Stomach (tissue), 19 donors: ENCODE measurements at places on chromosomes 11 and 22. TPM values are rescaled to one million over a fixed set of nuclear protein-coding genes. Genes with fewer than 3 reads are reported as not detected.

GRCh38 chr11:95704865-95705264 is 84.7 kb downstream of the FAM76B start:
- H3K4me3 ChIP-seq = no peak overlapping the region
- H3K36me3 ChIP-seq = no peaks in the 10 kb centered on the region
- no peaks in the 10 kb centered on the region for H3K27me3 ChIP-seq
- H3K4me1 ChIP-seq = peaks cover 12% of the 10 kb centered on the region

DNA sequence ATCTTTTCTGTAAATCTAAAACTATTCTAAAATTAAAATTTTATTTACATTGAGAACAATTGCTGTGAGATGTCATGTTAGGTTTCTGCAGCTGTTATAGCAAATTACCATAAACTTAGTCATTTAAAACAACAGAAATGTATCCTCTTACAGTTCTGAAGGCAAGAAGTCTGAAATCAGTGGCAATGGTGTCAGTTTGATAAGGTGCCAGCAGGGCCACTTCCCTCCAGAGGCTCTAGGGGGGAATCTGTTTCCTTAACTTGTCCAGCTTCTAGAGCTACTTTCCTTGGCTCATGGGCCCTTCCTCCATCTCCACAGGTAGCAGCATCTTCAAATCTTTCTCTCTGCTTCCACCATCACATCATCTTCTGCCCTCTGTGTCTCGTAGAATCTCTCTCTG is 23.0 kb downstream of the MOGAT2 start:
- DNase-seq = no peak
- no peaks in the 10 kb centered on the region for H3K36me3 ChIP-seq
- H3K27me3 ChIP-seq = no peaks in the 10 kb centered on the region
- no peak overlapping the region for H3K27ac ChIP-seq
- no peaks in the 10 kb centered on the region for H3K4me1 ChIP-seq

GRCh38 chr22:41355895-41356294 is 25.8 kb upstream of the TEF start:
- no peak for DNase-seq
- H3K27ac ChIP-seq = no peak overlapping the region
- H3K4me1 ChIP-seq = no peaks in the 10 kb centered on the region
- H3K36me3 ChIP-seq = peaks cover 85% of the 10 kb centered on the region
- no peak overlapping the region for H3K4me3 ChIP-seq

- peaks cover 6% of the 10 kb centered on the region for H3K27me3 ChIP-seq
- DNase-seq = no peak
- H3K4me1 ChIP-seq = no peaks in the 10 kb centered on the region
- no peak overlapping the region for H3K4me3 ChIP-seq
Measured at GRCh38 chr22:44838316-44839016, 86.1 kb downstream of the ARHGAP8 start.

- H3K4me1 ChIP-seq = no peaks in the 10 kb centered on the region
- H3K4me3 ChIP-seq = no peak overlapping the region
- no peaks in the 10 kb centered on the region for H3K36me3 ChIP-seq
- no peak for DNase-seq
- no peaks in the 10 kb centered on the region for H3K27me3 ChIP-seq
Measured at GRCh38 chr11:87114093-87114492, 76.4 kb downstream of the TMEM135 start.

DNA sequence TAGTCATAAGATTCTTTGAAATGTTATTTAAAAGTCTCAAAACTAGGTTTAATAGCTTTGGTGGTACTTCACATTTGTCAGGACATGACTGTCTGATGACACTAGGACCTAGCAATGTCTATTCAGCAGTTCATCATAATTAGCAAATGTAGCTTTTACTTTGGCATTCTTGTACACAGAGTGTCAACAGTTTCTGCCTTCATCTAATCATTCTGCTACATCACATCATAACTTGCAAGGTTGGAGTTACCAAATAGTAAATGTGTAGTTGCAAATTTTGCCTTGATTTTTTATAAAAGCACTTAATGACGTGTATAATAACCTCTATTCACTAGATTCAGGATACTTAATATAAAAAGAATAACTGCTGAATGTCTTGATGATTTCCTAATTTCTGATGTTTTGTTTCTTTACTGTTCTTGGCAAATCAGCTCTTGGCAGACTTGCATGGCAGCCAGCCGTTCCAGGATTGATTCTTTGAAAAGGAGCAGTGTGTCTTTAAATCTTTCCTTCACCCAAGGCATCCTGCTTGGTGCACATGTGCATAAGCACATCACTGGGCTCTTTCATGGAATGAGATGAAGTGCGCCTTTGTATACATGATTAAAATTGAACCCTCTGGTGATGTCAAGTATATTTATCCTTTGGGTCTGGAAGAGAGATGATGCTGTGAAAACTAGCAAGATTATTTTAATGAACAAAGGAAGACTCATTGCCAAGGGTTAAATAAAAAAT is 12.2 kb downstream of the FBXO7 start:
- H3K27ac ChIP-seq = no peak overlapping the region
- no peak overlapping the region for H3K4me3 ChIP-seq
- peaks cover 80% of the 10 kb centered on the region for H3K36me3 ChIP-seq
- H3K27me3 ChIP-seq = no peaks in the 10 kb centered on the region
- peaks cover 8% of the 10 kb centered on the region for H3K4me1 ChIP-seq
- no peak for DNase-seq

DNA sequence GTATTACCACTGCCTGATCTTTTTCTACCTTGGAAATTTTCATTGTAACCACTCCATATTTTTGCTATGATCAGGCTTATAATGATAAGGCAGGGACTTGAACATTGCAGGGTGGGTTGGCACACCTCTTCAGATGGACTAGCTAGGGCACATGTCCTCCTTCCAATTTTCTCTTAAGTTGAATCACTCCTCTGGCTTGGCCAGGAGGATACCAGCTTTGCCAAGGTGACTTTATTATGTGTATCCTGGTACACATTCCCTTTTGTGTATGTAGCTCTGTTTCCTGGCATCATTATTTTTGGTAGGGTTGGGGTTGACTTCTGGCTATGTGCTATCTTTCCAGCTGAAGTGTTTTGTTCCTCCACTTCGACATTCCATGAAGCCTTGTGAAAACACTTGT is 8.5 kb upstream of the LDLRAD3 start:
- H3K36me3 ChIP-seq = no peaks in the 10 kb centered on the region
- no peak overlapping the region for H3K4me3 ChIP-seq
- DNase-seq = no peak
- H3K27me3 ChIP-seq = no peaks in the 10 kb centered on the region

DNA sequence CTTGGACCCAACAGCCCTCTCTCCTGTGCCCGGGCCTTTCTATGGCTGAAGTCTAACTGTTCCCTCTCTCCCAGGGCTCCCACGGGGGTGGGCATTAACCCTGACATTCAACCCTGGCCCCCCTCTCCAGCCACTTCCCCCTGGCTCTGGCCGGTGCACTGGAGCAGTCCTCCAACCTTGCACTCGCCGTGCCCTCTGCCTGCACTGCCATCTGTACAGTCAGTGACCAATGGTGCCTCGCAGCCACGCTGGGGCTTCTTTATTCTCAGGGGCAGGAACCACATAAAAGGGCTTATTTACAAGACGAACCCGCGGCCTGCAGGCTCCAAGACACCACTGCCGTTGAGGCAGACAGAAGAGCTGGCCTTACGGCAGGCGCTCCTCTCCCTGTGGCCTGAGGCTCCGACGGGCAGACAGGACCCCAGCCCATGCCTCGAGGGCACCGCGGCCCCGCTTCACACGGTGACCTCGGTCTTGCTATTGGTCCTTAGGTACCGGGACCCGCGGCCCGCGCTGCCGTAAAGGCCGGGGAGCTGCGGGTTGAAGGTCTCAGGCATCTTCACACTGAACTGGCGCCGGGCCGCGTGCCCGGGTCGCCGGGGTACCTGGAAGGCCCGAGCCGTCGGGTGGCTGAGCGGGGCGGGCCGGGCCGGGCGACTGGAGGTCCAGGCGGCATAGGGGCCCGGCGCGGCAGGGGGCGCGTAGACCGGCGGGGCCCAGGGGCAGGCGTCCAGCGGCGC is 5.4 kb downstream of the SHISA8 start:
- peaks cover 14% of the 10 kb centered on the region for H3K36me3 ChIP-seq
- H3K27ac ChIP-seq = no peak overlapping the region
- peaks cover 51% of the 10 kb centered on the region for H3K27me3 ChIP-seq
- peaks cover 46% of the 10 kb centered on the region for H3K4me1 ChIP-seq
- no peak for DNase-seq
- H3K4me3 ChIP-seq = peak overlapping the region; percentile 36

- DNase-seq = no peak
- peaks cover 62% of the 10 kb centered on the region for H3K4me1 ChIP-seq
Measured at GRCh38 chr11:12810568-12810894, 136.3 kb downstream of the TEAD1 start.

DNA sequence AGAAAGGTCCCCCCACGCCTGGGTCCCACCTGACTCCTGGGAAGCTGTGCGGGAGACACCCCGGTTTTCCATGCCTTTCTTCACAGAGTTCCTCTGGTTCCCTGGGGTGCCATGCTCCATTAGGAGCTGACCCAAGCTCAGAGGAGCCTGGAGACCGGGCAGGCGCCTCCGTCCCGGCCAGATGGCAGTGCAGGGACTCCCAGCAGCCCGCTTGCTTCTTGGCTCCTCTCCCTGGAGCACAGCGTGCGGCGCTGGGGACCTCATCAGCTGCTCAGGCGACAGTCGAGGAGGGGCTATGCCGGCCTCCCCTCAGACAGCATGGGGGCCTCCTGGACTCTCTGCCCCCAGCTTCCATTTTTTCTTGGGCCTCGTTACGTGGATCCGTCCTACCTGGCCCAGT is 13.1 kb upstream of the TTLL12 start:
- H3K4me1 ChIP-seq = no peaks in the 10 kb centered on the region
- H3K36me3 ChIP-seq = no peaks in the 10 kb centered on the region
- DNase-seq = no peak
- H3K27ac ChIP-seq = no peak overlapping the region

GRCh38 chr11:116777056-116777455 is 4.3 kb upstream of the BUD13 start:
- H3K36me3 ChIP-seq = peaks cover 40% of the 10 kb centered on the region
- H3K4me3 ChIP-seq = no peak overlapping the region
- no peaks in the 10 kb centered on the region for H3K27me3 ChIP-seq
- DNase-seq = no peak

DNA sequence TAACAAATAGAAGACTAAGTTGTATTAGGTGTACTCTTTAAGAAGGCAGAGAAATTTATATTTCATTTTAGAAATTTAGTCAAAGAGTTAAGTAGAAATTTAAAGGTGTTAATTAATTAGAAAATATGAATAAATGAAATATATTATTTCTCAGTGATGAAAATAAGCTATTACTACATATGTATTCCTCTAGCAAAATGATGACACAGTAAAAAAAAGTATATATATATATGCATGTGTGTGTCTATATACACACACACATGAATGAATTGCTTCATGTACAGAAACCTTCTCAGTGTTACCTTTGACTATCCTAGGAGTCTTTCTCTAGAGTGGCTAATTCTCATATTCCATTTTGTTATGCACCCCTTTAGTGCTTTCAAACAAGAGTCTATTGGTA is 7.7 kb downstream of the RNF141 start:
- DNase-seq = no peak
- H3K27me3 ChIP-seq = no peaks in the 10 kb centered on the region
- H3K27ac ChIP-seq = no peak overlapping the region
- H3K36me3 ChIP-seq = peaks cover 9% of the 10 kb centered on the region

GRCh38 chr11:47071341-47071740 is 105.3 kb downstream of the ARFGAP2 start:
- H3K27ac ChIP-seq = peak overlapping the region; percentile 2
- no peak overlapping the region for H3K4me3 ChIP-seq
- no peak for DNase-seq
- H3K27me3 ChIP-seq = no peaks in the 10 kb centered on the region

GRCh38 chr22:39308614-39309363 is 10.6 kb downstream of the RPL3 start:
- DNase-seq = peak; percentile 59
- no peak overlapping the region for H3K4me3 ChIP-seq
- H3K4me1 ChIP-seq = peaks cover 26% of the 10 kb centered on the region
- no peaks in the 10 kb centered on the region for H3K27me3 ChIP-seq
- H3K27ac ChIP-seq = peak overlapping the region; percentile 74

DNA sequence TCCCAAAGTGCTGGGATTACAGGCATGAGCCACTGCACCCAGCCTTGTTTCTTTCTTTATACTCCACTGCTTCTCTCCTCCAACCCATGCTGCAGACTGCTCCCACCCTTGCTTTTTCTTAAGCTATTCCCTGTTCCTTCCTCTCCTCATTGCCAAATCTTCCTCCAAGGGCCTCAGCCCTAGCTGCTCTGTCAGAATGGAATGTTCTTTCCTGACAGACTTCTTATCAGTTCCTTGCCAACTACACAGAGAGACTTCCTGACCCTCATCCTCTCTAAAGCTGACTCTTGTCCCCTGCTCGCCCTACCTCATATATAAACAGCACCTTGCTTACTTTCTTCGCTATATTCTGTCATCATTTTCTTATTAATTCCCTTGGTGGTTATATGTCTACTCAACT is 16.9 kb upstream of the PIK3C2A start:
- H3K27me3 ChIP-seq = no peaks in the 10 kb centered on the region
- no peaks in the 10 kb centered on the region for H3K36me3 ChIP-seq
- no peak for DNase-seq
- H3K27ac ChIP-seq = no peak overlapping the region
- H3K4me3 ChIP-seq = no peak overlapping the region
- no peaks in the 10 kb centered on the region for H3K4me1 ChIP-seq

NDUFS3 gene
- 99.5 TPM for total RNA-seq

SVIP gene
- total RNA-seq = 5.8 TPM

RASD2 gene
- total RNA-seq = 0.87 TPM

FAM111B gene
- total RNA-seq = 0.29 TPM

RTN4RL2 gene
- total RNA-seq = not detected

PELI3 gene
- total RNA-seq = 11.2 TPM
